HFFc6 (cell line): ENCODE measurements at places on chromosomes 12 and 14. TPM values are rescaled to one million over a fixed set of nuclear protein-coding genes. Genes with fewer than 3 reads are reported as not detected.

DNA sequence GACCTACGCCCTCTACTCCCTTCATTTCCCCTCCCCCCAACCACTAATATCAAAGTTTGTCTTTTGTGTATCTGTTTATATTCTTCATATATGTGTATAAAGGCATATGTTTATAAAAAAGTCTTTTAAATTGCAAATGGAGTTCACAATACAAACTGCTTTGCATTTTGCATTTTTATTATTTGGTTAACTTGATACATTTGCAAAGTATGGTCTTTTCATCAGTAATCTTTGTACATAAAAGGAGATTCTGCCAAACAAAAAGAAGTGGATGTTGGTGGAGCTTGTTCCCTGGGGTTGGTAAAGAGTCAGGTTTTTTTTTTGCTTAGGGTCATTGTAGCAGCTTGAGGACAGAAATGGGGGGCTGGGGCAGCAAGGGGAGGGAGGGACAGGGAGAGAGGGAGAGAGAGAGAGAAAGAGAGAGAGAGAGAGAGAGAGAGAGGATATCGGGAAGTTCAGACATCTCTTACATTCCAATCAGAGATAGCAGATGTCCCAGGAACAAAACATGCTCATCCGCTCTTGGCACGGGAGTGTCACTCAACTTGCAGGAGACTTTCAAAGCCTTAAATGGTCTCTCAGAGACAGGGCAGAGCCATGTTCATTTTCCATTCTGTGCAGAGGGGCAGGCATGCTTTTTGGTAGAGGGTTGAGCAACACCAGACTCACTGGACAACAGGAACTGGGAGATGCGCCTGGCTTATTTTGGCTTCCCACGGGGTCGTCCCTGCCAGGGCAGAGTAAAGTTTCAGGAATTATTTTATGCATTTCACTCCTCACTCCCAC, 44.8 kb upstream of the TBX5 start:
- H3K27ac ChIP-seq: no peak overlapping the region
- DNase-seq: no peak
- H3K36me3 ChIP-seq: no peaks in the 10 kb centered on the region
- H3K27me3 ChIP-seq: peaks cover 43% of the 10 kb centered on the region

DNA sequence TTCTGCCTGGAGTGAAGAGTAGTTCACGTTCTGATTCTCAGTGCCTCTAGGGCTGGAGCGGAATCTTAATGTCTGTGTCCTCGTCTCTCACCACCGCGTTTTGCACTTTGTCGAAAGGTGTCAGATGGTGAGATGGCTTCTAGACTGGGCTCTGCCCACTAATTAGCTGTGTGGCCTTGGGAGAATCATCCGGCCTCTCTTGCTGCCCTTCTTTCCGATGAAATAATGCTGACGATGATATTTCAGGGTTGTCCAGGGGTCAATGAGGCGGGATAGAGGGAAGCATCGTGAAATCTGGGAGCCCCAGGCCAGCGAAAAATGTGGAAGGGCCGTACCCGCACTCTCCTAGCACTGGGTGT, 811 bp upstream of the GALNT16 start:
- H3K4me3 ChIP-seq: peak overlapping the region; percentile 22; the same call in 1 of the 2 replicates
- H3K27me3 ChIP-seq: peaks cover 35% of the 10 kb centered on the region
- H3K36me3 ChIP-seq: no peaks in the 10 kb centered on the region
- no peak overlapping the region for H3K27ac ChIP-seq
- DNase-seq: no peak

DNA sequence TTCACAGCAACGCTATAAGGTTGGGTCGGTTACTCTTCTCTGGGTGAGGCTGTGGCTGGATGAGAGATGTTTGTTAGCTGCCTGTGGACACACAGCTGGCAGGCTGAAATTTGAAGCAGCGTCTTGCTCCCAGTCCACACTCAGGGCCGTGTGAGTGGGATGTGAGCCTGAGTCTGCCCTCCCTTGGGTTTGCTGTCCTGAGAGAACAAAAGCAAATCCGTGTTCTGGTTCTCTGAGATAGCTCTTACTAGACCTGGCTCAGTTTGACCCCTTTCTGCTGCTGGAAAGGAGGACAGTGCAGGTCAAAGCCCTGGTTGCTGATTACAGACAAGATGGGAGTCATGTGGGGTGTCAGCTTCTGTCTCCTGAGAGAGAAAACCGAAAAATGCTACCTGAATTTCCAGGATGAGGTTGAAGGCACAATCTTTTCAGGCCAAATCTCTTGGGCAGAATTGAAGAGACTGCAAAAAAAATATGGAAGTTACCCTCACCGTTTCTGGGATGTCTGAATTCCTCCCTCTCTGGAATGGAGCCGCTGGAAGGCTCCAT, 270.8 kb downstream of the ZFP36L1 start:
- DNase-seq: no peak
- H3K4me1 ChIP-seq: peaks cover 24% of the 10 kb centered on the region
- H3K27ac ChIP-seq: no peak overlapping the region
- H3K4me3 ChIP-seq: no peak overlapping the region
- H3K36me3 ChIP-seq: peaks cover 9% of the 10 kb centered on the region; the same call in 1 of the 2 replicates

GRCh38 chr14:97902630-97903029, 1105.4 kb downstream of the VRK1 start:
- no peaks in the 10 kb centered on the region; the same call in 1 of the 2 replicates for H3K27me3 ChIP-seq
- H3K4me3 ChIP-seq: no peak overlapping the region
- no peak overlapping the region for H3K27ac ChIP-seq
- H3K36me3 ChIP-seq: no peaks in the 10 kb centered on the region

Gene GPR68
- total RNA-seq: 0.53 to 0.87 TPM (median 0.65 TPM) in 3 replicates

Gene TEAD4
- 20.7 to 24.8 TPM (median 23.4 TPM) in 3 replicates for total RNA-seq

DNA sequence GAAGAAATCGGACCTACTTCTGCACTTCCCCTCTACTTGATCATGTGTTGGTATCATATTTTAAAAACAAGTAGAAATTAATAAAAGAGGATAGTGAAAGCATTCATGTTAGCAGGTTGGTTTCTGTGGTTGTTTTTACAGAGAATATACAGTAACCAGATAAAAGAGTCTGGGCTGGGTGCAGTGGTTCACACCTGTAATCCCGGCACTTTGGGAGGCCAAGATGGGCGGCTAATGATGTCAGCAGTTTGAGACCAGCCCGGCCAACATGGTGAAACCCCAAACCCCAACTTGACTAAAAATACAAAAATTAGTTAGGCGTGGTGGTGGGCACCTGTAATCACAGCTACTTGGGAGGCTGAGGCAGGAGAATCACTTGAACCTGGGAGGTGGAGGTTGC, 55.9 kb downstream of the LRP6 start:
- no peak overlapping the region for H3K27ac ChIP-seq
- peaks cover 8% of the 10 kb centered on the region for H3K36me3 ChIP-seq
- H3K4me1 ChIP-seq: peaks cover 40% of the 10 kb centered on the region
- H3K4me3 ChIP-seq: no peak overlapping the region
- peaks cover 2% of the 10 kb centered on the region; the same call in 1 of the 2 replicates for H3K27me3 ChIP-seq

Gene GNPTAB
- total RNA-seq: 32.5 to 46.5 TPM (median 34.0 TPM) in 3 replicates

GRCh38 chr14:31939934-31940333, 137.2 kb upstream of the ARHGAP5 start:
- H3K27ac ChIP-seq: no peak overlapping the region
- DNase-seq: no peak
- peaks cover 30% of the 10 kb centered on the region for H3K4me1 ChIP-seq
- H3K36me3 ChIP-seq: no peaks in the 10 kb centered on the region

GRCh38 chr12:167959-168600, 45.9 kb downstream of the SLC6A12 start:
- H3K27me3 ChIP-seq: peaks cover 8% of the 10 kb centered on the region
- H3K4me1 ChIP-seq: peaks cover 19% of the 10 kb centered on the region
- no peak for DNase-seq

- peaks cover 2% of the 10 kb centered on the region; the same call in 1 of the 2 replicates for H3K27me3 ChIP-seq
- no peak for DNase-seq
- H3K27ac ChIP-seq: no peak overlapping the region
- no peak overlapping the region for H3K4me3 ChIP-seq
- H3K4me1 ChIP-seq: peaks cover 17% of the 10 kb centered on the region; the same call in 1 of the 2 replicates
Measured at GRCh38 chr12:105640761-105641160, 310.3 kb downstream of the C12orf75 start.

- H3K4me1 ChIP-seq: peaks cover 46% of the 10 kb centered on the region
- peaks cover 4% of the 10 kb centered on the region for H3K27me3 ChIP-seq
- H3K27ac ChIP-seq: peak overlapping the region; percentile 98
- no peaks in the 10 kb centered on the region for H3K36me3 ChIP-seq
- peak; percentile 95 for DNase-seq
Measured at GRCh38 chr12:116319898-116320621, 42.6 kb upstream of the MED13L start.

DNA sequence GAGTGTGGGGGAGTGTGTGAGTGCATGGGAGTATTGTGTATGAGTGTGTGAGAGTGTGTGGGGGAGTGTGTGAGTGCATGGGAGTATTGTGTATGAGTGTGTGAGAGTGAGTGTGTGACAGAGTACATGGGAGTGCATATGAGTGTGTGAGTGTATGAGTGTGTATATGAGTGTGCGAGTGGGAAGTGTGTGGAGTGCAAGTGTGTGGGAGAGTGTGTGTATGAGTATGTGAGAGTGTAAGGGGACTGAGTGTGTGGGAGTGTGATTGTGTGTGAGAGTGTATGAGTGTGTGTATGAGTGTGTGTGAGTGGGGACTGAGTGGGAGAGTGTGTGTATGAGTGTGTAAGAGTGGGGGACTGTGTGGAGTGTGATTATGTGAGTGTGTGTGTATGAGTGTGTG, 40.7 kb downstream of the PRIMA1 start:
- peaks cover 2% of the 10 kb centered on the region; the same call in 1 of the 2 replicates for H3K27me3 ChIP-seq
- H3K4me1 ChIP-seq: no peaks in the 10 kb centered on the region
- no peak for DNase-seq
- H3K36me3 ChIP-seq: peaks cover 9% of the 10 kb centered on the region; the same call in 1 of the 2 replicates

Gene ERC1
- 48.2 to 50.2 TPM (median 48.6 TPM) in 3 replicates for total RNA-seq

DNA sequence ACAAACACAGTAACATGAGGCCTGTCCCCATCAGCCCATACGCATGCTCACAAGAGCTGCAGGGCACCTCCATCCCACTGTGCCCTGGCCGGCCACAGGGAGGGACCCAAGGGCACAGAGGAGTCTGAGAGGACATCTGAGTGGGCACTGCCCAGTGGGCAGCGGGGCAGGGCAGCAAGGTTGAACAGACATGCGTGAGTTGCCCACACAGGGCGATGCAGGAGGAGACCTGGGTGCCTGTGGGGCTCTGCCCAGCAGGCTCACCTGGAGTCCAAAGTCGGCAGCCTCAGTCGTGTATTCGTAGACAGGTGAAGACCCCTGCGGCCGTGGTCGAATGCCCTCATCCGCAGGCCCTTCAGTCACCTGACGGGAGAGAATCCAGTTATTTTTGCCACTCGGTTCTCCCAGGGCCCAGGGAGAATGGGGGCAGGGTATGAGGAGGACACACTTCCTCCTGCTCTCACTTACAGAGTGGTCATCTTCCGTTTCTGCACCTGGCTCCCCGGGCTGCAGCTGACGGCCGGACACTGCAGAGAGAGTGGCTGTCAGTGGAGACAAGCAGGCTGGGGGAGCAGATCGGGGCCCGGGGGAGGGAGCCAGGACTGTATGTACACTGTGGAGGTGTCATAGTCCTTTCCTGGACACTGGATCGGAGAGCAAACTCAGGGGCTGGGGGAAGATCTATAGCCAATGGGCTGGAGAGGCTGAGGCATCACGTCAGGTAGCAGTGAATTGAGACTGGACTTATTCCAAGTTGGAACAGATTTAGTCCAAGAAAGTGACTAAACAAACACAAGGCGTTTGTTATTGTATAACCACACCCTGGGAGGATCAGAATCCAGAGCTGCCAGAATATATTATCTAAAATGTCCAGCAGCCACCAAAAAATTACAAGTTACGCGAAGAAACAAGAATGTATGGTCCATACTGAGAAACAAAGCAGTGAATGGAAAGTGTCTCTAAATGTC, 20.7 kb downstream of the AHNAK2 start:
- peaks cover 6% of the 10 kb centered on the region for H3K27me3 ChIP-seq
- no peak overlapping the region for H3K4me3 ChIP-seq
- peaks cover 13% of the 10 kb centered on the region for H3K36me3 ChIP-seq
- peaks cover 8% of the 10 kb centered on the region; the same call in 1 of the 2 replicates for H3K4me1 ChIP-seq

GRCh38 chr14:61889914-61890351, 127.7 kb downstream of the SNAPC1 start:
- no peak overlapping the region for H3K4me3 ChIP-seq
- H3K4me1 ChIP-seq: peaks cover 18% of the 10 kb centered on the region
- no peaks in the 10 kb centered on the region for H3K36me3 ChIP-seq
- H3K27me3 ChIP-seq: peaks cover 18% of the 10 kb centered on the region; the same call in 1 of the 2 replicates
- no peak overlapping the region for H3K27ac ChIP-seq

- peaks cover 19% of the 10 kb centered on the region for H3K36me3 ChIP-seq
- peaks cover 36% of the 10 kb centered on the region for H3K4me1 ChIP-seq
- no peak for DNase-seq
- H3K27me3 ChIP-seq: no peaks in the 10 kb centered on the region
Measured at GRCh38 chr12:57936513-57936883, 4.9 kb upstream of the ATP23 start.

- no peak overlapping the region for H3K4me3 ChIP-seq
- H3K4me1 ChIP-seq: peaks cover 64% of the 10 kb centered on the region
- no peak overlapping the region for H3K27ac ChIP-seq
- peaks cover 25% of the 10 kb centered on the region for H3K36me3 ChIP-seq
- no peaks in the 10 kb centered on the region; the same call in 1 of the 2 replicates for H3K27me3 ChIP-seq
Measured at GRCh38 chr12:12191008-12191407, 75.8 kb downstream of the LRP6 start.

Gene SIRT4
- 0.96 to 2.9 TPM (median 2.4 TPM) in 3 replicates for total RNA-seq

Gene ATF7IP
- total RNA-seq: 40.7 to 41.7 TPM (median 41.7 TPM) in 3 replicates

- no peak overlapping the region for H3K4me3 ChIP-seq
- H3K36me3 ChIP-seq: no peaks in the 10 kb centered on the region
- no peak for DNase-seq
Measured at GRCh38 chr14:22651586-22651985, 7.4 kb upstream of the OR6J1 start.

Gene ESYT1
- total RNA-seq: 127 and 136 TPM in 2 replicates

DNA sequence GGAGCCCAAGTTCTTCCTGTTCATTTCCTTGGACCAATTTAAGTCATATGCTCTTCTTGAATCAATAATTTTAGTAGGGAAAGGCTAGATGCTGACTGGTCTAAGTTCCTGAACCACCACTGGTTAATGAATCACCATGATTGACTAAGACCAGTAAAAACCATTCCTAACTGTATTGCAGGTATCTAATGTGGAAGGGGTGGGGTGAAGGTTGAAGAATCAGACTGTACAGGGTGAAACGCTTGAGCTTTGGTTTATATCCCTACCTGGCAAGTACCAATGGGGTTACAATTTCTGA, 100.1 kb downstream of the DYRK2 start:
- H3K4me3 ChIP-seq: peak overlapping the region; percentile 10; the same call in 1 of the 2 replicates
- H3K36me3 ChIP-seq: no peaks in the 10 kb centered on the region
- H3K27me3 ChIP-seq: no peaks in the 10 kb centered on the region

Gene TCL1B
- total RNA-seq: not detected in 3 replicates

- no peak overlapping the region for H3K4me3 ChIP-seq
- peaks cover 1% of the 10 kb centered on the region; the same call in 1 of the 2 replicates for H3K27me3 ChIP-seq
- DNase-seq: peak; percentile 26
- peaks cover 32% of the 10 kb centered on the region for H3K4me1 ChIP-seq
- peaks cover 8% of the 10 kb centered on the region; the same call in 1 of the 2 replicates for H3K36me3 ChIP-seq
Measured at GRCh38 chr14:55019968-55020554, 6.8 kb downstream of the WDHD1 start.

Gene BEST3
- 0.12 TPM in 1 of 3 replicates, not detected in the others for total RNA-seq

GRCh38 chr14:68491793-68492192, 301.1 kb downstream of the ZFP36L1 start:
- no peak overlapping the region for H3K27ac ChIP-seq
- H3K36me3 ChIP-seq: no peaks in the 10 kb centered on the region
- no peak overlapping the region for H3K4me3 ChIP-seq
